ENCODE measurements at places on chromosomes 7 and 10.

- no peak for DNase-seq
Measured at GRCh38 chr7:117873310-117874190, at the start of gene CTTNBP2. Gene CTTNBP2, minus strand, starts transcription at chr7:117873441. Its CDS starts 26 bp downstream, at chr7:117873415.

DNA sequence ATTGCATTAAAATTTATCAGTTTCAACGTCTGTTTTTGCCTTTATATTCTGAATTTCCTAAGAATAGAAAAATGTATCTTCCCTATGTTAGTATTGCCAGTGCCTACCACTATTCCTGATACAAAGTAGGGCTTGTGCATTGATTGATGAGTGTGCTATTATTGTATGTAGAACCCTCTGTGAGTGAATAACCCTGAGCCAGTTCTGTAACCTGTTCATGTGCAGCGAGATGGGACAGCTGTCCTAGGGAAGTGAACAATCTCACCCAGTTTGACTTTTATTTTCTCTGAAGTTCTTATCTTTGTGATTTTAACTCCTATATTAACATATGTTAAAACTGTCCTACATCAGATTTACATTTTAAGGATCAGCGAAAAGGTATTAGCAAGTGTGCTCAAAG is 178.4 kb upstream of the ADO start:
- DNase-seq: no peak

DNA sequence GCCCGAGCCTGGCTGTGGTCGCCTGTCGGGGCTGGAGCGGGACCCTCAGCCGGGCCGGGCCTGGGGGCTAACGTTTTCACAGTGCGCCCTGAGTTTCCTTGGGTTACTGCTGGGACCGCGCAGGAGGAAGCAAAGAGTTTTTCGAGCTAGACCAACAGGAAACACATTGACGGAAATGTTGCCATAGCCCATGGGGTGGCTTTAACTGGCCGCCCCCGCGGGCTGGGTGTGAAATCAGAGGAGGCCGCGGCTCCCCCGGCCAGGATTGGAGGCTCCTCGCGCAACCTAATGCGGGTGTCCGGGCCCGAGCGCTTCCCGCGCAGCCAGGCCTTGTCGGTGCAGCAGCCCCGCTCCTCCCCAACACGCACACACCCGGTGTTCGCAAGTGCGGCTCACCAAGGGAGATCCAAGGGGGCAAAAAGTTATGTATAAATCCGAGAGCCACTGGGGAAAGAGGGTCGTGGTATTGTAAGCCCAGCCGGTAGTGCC is 1.9 kb downstream of the HHEX start:
- DNase-seq: no peak

DNA sequence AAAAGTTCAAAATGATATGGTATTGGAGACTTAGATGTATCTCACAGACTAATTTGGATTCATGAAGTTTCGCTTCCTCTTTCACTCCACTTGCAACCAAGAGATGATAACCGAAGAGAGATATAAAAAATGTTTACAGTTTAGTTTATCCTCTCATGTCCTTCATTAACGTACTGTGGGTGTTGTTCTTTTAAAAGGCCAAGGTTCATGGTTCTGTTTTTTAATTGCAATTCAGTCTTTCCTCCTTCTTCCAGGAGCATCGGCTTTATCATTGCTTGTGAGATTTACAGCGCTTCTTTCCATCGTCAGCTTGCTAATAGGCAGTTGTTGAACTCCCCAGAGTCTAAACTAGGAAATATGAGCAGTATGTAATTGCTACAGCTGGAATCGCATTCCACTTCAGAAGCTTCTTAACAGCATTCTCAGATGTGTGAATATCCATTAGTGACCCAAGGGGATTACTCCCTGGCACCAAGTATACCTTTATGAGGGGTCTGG is 75.9 kb upstream of the HGF start:
- DNase-seq: no peak

- DNase-seq: no peak
Measured at GRCh38 chr7:110808361-110808760, 282.6 kb upstream of the LRRN3 start.

DNA sequence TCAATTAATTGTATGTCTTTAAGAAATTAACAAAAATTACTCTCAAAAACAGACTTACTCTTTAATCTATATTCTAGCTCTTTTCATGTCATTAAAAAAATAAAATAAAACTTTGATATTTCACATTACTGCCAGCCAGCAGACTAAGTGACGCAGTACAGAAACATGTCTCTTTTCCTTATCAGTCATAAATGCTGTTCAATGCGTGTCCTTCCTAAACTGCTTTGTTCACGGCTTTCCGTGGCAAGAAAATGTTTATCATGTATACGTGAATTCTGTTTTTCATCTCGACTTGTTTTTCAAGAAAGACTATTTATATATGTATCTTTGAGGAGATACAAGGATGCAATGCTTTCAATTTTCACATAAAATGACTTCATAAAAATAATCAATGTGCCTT is 182.4 kb downstream of the DOCK4 start:
- DNase-seq: no peak

DNA sequence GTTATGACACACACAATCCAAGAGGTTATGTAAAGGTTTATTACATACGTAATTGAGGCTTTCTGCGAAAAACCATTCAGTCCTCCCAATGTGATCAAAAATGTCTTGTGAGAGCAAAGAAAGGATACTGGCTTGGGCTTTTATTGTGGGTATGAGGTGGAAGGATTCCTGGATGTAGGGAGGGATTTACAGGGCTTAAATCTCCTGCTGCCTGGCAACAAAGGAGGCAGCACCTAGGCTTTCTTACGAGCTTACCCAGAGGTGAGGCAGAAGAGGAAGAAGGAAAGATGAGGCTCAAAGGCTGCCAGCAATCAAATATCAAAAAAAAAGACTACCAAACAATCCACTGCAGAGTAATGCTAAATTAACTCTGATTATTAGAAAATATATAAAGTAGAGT is 1149.5 kb upstream of the POT1 start:
- DNase-seq: no peak

DNA sequence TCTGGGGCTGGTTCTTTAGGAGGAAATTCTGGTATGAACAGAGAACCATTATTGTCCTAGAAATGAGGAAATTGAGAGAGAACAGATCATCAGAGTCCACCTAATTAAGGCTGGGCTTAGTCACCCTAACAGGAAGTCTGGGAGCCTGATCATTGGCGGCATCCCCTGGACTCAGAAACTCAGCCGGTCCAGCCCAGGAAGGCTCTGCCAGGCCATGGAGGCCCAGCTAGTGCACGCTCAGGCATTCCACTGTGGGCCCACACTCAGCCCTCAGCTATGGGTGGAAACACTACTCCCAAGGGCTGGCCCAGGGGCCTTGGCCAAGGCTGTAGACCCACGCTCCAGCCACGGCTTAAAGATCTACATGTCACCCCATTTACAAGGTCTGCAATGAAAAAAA is 109.2 kb downstream of the PTPN20 start:
- no peak for DNase-seq

- DNase-seq: no peak
Measured at GRCh38 chr7:7553386-7553785, 13.3 kb upstream of the MIOS start.
